Nasal cavity respiratory epithelium epithelial cell of viscerocranial mucosa (primary cell): ENCODE measurements at places on chromosomes 11 and 22. TPM values are rescaled to one million over a fixed set of nuclear protein-coding genes. Genes with fewer than 3 reads are reported as not detected.

Gene PAAF1
- 12.6 and 16.3 TPM in 2 replicates for total RNA-seq

Gene OR2AT4
- not detected in 2 replicates for total RNA-seq

Gene NOX4
- 0.43 TPM in 1 of 2 replicates, not detected in the other for total RNA-seq

Gene TMPRSS6
- total RNA-seq: not detected in 2 replicates

Gene CYB5R2
- 8.9 and 25.6 TPM in 2 replicates for total RNA-seq

Gene SLC17A6
- under 0.01 TPM in 1 of 2 replicates, not detected in the other for total RNA-seq

Gene KCNK4
- total RNA-seq: not detected in 2 replicates

Gene OR5L2
- total RNA-seq: not detected in 2 replicates

Gene CCDC116
- 0.07 TPM in 1 of 2 replicates, not detected in the other for total RNA-seq

Gene MISFA
- total RNA-seq: 0.50 TPM in 1 of 2 replicates, not detected in the other

Gene MYEOV
- total RNA-seq: under 0.01 and 0.93 TPM in 2 replicates

Gene NAALAD2
- not detected in 2 replicates for total RNA-seq

Gene MAPK11
- 2.7 and 9.5 TPM in 2 replicates for total RNA-seq

Gene NXPE4
- not detected in 2 replicates for total RNA-seq

Gene DDI1
- total RNA-seq: not detected in 2 replicates

Gene MOV10L1
- total RNA-seq: under 0.01 and 0.85 TPM in 2 replicates

Gene OR52H1
- total RNA-seq: 0.36 TPM in 1 of 2 replicates, not detected in the other

Gene TTC12
- 16.7 and 19.1 TPM in 2 replicates for total RNA-seq

Gene TIMP3
- total RNA-seq: 23.9 and 93.3 TPM in 2 replicates

Gene ANKK1
- total RNA-seq: 0.68 and 2.3 TPM in 2 replicates

Gene TMEM191B
- 0.28 and 0.68 TPM in 2 replicates for total RNA-seq

Gene SLC37A2
- total RNA-seq: 26.7 and 39.7 TPM in 2 replicates

Gene CATSPER1
- not detected in 2 replicates for total RNA-seq

Gene TMPRSS4
- 14.4 and 229 TPM in 2 replicates for total RNA-seq

Gene TMEM191C
- total RNA-seq: 0.34 and 0.85 TPM in 2 replicates

Gene PTPN5
- total RNA-seq: not detected in 2 replicates

Gene SEZ6L
- total RNA-seq: not detected in 2 replicates

Gene TH
- total RNA-seq: under 0.01 and 0.28 TPM in 2 replicates

Gene OR11H1
- total RNA-seq: not detected in 2 replicates

Gene ZBTB16
- total RNA-seq: under 0.01 and 2.6 TPM in 2 replicates

Gene KRTAP5-8
- not detected in 2 replicates for total RNA-seq

Gene GRAP2
- not detected in 2 replicates for total RNA-seq

Gene COMT
- total RNA-seq: 174 and 239 TPM in 2 replicates

Gene SCN4B
- total RNA-seq: 0.68 and 2.6 TPM in 2 replicates

Gene NCAM1
- under 0.01 and 0.34 TPM in 2 replicates for total RNA-seq

Gene KRTAP5-3
- not detected in 2 replicates for total RNA-seq
